ENCODE measurements at places on chromosomes 1 and 21.
A peak's percentile ranks its signal among the peaks of the same experiment; 100 is the strongest.

- DNase-seq: no peak
These were observed 246.0 kb downstream of the TRABD2B start for GRCh38 chr1:47751193-47751592.

- no peak for DNase-seq
These were observed 6.8 kb upstream of the PLCH2 start for GRCh38 chr1:2469103-2469940.

GRCh38 chr1:173871091-173871490, 2.9 kb downstream of the ZBTB37 start:
- DNase-seq: no peak

GRCh38 chr21:34536820-34537219, 24.8 kb upstream of the KCNE1 start:
- DNase-seq: peak; percentile 39

DNA sequence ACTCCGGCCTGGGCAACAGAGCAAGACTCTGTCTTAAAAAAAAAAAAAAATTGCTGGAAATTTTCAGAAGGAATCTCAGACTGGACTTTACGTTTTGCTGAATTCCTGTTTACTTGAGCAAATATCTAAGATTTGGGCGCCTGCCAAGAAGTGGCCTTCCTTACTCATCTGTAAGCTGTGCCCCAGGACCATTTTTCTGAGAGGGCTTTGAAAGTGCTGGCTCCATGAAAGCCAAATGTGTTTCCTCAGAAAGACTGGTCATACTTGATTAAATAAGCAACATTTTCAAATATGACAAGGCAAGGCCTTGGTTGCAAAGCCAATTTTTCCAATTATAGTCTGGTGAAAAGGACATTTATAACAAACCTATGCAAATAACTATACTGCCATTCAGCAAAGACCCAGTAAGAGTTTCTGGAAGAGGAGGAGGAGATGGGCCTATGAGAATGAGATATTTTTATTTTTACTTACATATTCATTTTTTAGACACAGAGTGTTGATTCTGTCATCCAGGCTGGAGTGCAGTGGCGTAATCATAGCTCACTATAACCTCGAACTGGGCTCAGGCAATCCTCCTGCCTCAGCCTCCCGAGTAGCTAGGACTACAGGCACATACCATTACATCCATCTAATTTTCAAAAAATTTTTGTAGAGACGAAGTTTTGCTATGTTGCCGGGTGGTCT, 56.3 kb upstream of the HTR1D start:
- DNase-seq: peak; percentile 84

DNA sequence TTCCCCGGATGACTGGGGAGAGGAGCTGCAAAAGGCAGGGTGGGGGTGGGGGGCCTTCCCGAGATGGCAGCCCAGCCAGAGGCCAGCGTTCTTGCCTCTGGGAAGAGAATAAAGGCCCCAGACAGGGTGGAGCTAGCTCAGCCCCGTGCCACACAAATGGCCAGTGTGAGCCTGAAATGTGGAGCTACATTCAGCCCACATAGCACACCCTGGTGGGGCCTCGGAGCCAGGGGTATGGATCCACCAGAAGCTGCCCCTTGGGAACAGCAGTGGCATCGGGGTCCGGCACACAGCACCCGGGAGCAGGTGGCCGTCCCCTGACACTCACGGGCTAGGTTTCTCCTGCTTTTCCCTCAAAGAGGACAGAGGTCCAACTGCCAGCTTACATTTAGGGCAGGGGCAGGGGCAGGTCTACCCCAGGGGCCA, 93.9 kb downstream of the PDE9A start:
- no peak for DNase-seq

DNA sequence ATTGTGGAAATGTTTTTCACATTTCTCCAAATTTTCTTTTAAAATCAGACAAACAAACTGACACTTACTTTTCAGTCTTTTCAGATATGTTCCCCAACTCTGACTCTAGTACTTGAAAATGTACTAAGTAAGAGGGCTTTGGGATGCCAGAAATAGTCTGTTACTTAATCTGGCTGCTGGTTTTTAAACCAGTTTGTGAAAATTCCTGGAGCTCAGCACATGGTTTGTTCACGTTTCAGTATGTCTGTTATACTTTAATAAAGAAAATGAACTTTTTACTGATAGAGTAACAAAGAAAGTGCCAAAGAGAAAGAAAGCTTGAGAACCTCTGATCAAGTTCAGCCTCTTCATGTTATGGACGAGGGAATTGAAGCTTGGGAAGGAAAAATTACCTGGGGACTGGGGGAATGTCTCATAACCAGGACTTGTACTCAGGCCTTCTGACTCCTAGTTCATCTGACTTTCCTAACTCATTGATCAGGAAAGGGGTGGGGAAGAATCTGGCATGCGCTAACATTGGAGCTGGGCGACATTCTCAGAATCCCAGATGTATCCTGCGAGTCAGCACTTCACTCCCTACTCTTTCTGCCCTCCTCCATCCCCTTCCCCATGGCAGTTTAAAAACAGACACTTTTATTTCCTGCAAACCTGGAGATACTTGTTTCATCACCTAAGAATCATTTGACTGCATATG, 30.8 kb upstream of the DNAJC6 start:
- no peak for DNase-seq

DNA sequence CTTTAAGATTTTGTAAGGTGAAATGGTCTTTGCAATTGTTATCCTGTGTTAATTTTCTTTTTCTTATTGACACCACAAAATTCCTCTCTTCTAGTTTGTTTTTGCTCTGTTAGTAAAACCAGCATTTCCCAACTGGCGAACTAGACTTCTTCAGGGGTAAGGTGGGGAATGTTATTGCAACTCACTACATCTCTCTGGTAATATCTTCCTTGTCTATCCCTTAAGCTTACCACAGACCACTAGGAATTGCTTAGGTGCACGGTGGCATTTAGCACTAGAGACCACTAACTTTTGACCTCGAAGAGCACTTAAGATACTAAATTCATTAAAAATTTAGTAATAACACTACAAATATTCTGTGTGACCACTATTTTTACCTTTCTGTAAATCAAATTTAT, 4.2 kb upstream of the COA6 start:
- DNase-seq: no peak

DNA sequence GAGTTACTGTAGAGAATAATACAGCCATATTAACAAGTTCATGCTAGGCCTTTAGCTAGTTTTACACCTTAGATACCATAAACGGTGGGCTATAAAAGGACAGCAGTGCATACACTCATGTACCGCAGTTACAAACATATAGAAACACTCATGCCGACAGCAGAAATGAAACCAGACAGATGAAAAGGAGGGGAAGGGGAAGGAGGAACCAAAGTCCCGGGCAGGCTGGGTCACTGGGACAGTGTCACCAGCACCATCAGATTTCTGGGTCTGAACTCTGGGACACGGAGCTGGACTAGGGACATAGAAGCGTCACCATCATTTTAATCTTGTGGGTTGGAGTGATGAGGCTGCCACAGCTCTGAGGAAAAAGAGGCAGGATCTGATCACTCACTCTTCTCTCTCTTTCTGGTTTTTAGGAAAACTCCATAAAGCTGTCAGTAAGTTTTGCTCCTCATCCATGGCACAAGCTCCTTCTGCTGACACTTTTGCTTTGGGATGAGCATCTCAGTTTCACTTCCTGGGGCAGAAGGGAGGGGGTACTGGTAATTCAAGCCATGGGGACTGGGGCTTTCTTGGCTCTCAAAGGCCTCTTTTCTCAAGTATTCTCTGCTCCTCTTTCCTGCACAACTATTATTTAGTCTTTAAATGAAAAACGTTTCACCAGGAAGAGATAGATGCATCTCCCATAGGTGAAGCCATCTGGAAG, 7.8 kb upstream of the ZNF691 start:
- no peak for DNase-seq

DNA sequence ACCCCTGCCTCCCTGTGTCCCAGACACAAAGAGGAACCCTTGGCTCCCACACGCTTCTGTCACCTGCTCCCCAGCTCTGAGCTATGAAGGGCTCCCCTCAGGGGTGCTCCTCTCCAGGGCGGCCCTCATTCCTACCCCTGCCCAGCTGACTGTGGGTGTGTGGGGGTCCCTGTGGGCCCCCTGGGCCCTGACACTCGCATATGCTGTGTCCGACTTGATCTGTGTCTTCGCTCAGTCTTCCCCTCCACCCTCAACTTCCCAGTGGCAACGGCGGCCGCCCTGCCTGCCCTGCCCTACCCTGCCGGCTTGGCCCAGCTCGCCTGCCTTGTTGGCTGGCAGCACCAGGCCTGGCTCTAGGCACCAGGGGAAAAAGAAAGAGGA, 1.2 kb downstream of the KCNQ4 start:
- DNase-seq: no peak

DNA sequence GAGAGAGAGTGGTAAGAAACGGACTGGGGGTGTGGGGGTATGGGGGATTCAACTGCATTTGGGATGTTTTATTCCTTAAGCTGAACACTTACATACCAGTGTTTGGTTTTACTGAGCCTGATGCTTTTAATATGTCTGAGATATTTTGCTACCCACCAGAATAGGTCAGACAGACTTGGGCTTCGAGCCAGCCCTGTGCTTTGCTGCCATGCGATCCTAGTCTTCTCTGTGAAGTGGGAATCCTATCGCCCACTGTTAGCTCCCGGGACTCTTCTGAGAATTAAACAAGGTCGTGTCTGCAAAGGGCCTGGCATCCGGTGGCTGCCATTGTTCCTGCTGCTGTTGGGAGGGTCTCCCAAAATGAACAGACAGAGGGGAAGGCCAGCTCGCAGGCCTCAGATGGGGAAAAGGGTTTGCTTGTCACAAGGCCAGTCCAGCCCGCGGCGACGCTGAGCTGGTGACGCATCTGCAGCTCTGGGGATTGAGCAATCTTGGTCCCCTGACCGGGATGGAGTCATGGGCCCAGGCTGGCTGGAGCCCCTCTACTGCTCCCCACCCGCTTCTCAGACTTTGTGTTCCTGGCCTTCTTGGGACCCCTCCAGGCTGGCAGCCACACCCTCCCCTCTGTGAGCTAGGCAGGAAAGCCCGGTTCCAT, 26.9 kb upstream of the ECE1 start:
- peak; percentile 87 for DNase-seq

DNA sequence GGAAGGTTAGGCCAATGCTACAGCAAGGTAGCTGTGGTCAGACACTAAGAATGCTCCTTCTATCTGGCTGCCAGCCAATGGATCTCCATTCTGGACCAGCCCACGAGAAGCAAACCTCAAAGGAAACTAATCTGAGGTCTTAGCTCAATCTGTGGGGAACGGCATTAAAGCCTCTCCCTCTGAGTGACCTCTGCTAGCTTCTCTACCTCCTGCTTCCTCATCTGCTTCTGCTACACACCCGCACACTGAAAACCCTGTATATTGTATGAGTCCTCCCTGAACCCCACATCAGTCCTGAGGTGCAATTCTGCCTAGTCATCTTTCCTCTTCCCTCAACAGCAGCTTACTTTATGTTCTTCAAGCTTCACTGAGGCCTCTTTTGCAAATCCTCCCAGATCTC, 6.9 kb upstream of the GALE start:
- no peak for DNase-seq

DNA sequence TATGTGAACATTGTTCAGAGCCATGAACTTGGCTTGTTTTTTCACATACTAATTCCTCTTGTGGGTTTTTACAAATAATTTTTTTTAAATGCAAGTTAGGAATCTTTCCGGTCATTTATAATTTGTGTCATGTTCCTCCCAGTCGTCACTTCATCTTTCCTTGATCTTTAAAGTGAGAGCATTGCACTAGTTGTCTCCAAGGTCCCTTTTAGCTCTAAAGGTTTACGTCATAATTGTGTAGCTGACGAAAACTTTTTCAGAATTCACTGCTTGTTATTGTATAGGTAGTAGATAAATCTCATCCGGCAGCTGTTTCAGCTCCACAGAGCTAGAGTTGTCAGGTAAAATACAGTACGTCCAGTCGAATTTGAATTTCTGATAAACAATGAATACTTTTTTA, 33.6 kb downstream of the SOAT1 start:
- DNase-seq: no peak

DNA sequence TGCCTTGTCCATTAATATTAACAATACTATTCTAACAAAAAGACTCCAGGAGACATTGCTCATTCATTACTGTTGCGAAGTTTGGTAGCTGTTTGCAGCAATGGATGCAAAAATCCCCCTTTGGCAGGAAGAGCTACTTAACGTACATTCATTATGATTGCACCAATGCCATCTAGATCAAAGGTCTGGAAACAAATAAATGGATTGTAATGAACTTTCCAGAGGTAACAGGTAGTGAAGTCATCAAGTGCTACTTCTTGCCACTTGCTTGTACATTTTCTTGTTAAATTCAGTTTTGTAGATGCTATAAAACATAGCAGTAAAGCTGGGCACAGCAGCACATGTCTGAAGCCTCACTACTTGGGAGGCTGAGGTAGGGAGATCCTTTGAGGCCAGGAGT, 93.9 kb downstream of the DDAH1 start:
- no peak for DNase-seq

GRCh38 chr1:99768104-99768503, 1.7 kb upstream of the FRRS1 start:
- no peak for DNase-seq
